NCI-H446 (cell line): ENCODE measurements at places on chromosomes 7 and 10.

GRCh38 chr10:110420401-110421193 lies 77.1 kb upstream of the DUSP5 start:
- no peak for DNase-seq

DNA sequence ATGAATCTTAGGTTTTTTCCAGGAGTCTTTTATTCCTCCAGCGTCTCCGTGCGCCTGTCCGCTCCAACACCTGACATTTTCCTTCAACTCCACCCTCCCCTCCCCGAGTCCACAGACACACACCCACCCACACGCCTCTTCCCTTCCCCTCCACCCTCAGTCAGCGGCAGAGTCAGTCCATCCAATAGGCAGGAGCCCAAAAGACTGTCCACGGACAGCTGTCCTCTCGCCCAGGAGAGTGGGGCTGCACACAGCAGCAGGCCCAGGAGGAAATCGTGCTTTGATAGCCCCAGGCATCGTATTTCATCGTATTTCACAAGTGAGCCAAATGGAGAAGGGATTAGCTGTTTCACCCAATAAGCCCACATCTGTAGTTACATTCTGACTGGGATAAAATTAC lies 285.1 kb downstream of the ZEB1 start:
- DNase-seq = peak; percentile 52

DNA sequence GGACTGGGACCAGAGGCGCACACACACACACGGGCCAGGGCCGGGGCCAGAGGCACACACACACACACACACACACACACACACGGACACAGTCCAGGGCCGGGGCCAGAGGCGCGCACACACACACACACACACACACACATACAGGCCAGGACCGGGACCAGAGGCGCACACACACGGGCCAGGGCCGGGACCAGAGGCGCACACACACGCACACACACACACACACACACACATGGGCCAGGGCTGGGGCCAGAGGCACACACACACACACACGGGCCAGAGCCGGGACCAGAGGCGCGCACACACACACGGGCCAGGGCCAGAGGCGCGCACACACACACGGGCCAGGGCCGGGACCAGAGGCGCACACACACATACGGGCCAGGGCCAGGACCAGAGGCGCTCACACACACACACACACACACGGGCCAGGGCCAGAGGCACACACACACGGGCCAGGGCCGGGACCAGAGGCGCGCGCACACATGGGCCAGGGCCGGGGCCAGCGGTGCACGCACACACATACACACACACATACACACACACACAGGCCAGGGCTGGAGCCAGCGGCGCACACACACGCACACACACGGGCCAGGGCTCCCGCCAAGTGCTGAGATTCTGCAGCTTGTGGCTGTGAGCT lies 268.8 kb downstream of the ELFN1 start:
- no peak for DNase-seq

DNA sequence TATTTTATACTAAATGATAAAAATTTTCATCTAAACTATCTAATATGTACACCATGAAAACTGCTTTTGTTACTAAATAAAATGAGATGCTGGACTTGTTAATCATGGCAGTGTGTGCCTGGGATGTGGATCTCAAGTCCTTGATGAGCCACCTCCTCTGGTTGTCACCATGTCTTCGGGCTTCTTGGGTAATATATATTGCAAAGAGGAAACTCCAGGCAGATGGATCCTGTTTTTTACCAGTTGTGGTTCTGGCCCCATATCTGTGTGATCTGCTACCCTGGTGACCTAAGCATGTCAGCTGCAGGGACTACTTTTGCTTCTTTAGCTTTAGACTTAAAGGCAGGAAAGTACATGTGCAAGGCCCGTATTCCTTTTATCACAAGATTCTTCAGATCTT lies 46.2 kb downstream of the TMEM60 start:
- no peak for DNase-seq

- no peak for DNase-seq
Observed at GRCh38 chr7:32948202-32948601, 9.0 kb upstream of the FKBP9 start.

DNA sequence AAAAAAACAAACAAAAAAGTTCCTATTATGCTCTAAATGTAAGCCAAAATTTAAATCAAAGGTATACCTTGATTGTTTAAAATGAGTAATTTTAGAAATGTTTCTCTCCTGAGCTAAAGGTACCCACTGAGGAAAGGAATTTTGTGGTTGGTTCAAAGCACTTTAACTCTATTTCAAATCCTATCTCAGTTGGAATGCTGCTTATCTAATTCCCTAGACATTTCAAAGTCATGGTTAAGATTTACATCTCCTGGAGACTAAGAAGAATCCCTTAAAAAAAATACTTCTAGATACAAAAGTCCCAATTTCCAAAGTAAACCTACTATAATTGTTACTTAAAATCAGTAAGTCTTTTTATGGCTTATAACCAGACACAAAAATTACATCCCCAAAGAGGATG lies 830.7 kb downstream of the GRID1 start:
- DNase-seq = no peak
